ENCODE measurements at places on chromosomes 6 and 20.

GRCh38 chr6:139597771-139598755 is 223.6 kb upstream of the CITED2 start:
- peak; percentile 97 for DNase-seq

GRCh38 chr20:24648919-24649318 is 179.5 kb downstream of the SYNDIG1 start:
- DNase-seq: no peak

- no peak for DNase-seq
Observed at GRCh38 chr20:10898552-10898951, 224.8 kb upstream of the JAG1 start.

DNA sequence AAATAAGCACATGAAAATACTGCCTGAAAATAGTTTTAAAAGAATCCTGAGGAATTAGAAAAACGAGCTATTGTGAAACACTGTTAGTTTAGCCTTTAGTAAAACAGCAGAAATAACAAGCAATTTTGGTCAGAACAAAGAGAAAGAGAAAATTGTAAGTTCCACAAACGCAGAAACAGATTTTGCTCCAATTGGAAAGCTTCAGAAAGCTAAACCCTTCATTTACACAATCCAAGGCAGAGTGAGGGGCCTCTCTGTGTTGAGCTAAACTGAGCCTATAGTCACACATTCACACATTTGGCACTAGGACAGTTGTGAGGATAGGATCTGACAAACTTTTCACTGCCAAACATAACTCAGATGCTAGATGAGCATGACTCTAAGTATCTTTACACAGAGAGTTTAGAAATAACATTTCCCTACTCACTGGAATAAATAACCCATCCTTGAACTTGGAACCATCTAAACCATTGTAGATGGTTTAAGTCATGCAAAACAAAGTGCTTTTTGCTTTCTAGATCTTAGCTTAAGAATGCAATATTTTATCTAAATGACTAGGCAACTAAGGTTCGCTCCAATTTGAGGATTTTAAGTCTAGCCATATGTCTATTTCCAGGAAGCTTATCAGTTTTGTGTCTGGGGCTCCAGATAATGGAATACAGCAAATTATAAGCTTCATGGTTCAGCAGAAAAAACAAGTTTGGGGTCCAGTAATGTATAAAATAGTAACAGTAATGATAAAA is 122.6 kb downstream of the SGK1 start:
- DNase-seq: no peak

GRCh38 chr20:8454137-8454712 is 322.2 kb downstream of the PLCB1 start:
- peak; percentile 96 for DNase-seq

GRCh38 chr20:63081831-63082230 is 75.1 kb upstream of the BHLHE23 start:
- DNase-seq: no peak

GRCh38 chr20:52972190-52972937 is at the start of gene TSHZ2:
Gene TSHZ2, plus strand, starts transcription at chr20:52972358. Its CDS starts 936 bp downstream, at chr20:52973294.
- DNase-seq: no peak

DNA sequence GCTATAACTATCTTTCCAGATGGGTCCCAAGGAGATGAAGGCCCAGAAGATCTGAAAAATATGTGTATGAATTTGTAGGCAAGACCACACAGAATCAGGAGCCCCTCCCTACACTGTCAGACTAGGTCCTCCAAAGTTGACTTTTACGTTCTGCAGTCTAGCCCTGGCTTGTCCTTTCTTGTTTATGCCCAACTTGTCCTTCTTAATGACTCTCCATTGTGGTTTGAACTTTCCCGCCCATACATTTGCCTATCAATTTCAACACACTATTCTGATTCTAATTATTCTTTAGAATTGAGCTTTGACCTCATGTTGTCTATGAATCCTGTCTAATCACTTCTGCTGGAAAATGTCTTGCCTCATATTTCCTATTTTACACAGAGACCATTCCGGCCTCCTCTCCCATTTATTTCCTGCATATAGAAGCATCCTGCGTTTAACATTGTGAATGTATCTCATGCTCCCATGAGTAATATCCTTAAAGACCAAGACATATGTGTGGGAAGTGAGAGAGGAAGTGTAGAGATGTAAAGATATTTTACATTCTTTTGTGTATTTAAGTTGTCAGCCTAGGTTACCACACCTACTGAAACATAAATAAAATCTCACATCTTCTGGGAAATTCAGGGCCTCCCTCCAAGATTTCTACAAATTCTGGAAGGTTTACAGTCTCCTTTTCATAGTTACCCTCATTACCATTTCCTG is 348.3 kb downstream of the BCKDHB start:
- peak; percentile 13 for DNase-seq

DNA sequence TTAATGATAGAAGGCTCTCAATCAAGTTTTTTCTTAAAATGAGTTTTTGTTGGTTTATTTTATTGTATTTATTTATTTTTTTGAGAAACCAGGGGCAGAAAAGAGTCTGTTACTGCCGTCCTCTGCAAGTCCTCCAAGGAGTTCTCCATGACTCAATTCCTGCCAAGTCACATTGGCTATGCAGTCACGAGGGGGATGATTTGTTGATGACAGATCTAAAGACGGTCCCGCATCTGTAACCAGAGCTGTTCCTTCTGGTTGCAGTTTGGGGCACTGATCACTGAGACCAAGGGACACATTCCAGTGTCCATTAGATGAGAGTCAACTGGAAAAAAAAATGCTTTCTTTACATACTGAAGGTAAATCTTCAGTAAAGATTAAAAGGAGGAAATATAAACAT is 13.9 kb upstream of the TSHZ2 start:
- no peak for DNase-seq

GRCh38 chr6:14977747-14978382 is 268.0 kb upstream of the JARID2 start:
- no peak for DNase-seq

DNA sequence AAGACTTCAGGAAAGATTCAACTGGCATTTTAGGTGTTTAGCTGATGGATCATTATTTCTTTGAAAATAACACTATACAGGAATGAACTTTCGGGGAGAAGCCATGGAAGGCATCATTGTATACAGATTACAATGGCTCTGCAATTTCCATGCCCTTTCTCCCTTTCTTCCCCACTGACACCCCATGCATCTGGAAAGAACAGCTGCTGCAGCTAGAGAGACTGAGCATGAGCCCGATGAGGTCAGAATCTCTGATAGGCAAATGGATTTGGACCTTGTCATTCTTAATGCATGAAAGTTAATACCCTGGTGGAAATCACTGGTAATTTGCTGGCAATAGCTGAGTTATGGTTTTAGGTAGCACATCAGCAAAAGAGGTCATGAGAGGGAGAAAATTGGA is 54.8 kb downstream of the BTBD3 start:
- DNase-seq: no peak

- DNase-seq: no peak
Observed at GRCh38 chr6:17490724-17491123, 97.3 kb downstream of the CAP2 start.

- DNase-seq: no peak
Observed at GRCh38 chr6:45031601-45032000, 296.5 kb upstream of the RUNX2 start.

DNA sequence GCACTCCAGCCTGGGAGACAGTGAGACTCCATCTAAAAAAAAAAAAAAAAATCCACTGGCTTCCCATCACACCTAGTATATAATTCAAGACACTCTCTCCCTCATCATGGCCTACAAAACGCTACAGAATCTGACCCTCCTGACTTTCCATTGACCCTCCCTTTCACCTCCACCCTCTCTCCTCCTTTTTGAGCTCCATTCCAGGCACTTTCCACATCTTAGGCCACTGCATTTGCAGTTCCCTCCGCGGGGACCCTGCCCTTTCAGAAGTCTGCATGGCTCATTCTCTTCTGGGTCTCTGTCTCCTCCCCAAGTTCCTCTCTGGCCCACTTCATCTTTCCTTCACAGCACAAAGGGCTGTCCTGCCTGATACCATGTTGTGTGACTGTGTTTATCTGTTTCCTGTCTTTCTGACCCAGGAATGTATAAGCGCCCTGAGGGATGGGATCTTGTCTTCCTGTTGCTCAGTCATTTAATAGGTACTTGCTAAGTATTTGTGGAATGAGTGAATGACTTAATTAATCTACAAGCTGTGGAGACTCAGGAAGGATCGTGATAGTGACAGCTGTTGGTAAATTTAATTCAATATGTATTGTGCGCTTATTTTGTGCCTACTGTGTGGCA is 35.2 kb downstream of the NCR2 start:
- peak; percentile 12 for DNase-seq

- DNase-seq: no peak
Observed at GRCh38 chr6:128712898-128713297, 170.0 kb upstream of the LAMA2 start.

GRCh38 chr6:110528101-110528929 is 51.9 kb upstream of the SLC22A16 start:
- peak; percentile 98 for DNase-seq

DNA sequence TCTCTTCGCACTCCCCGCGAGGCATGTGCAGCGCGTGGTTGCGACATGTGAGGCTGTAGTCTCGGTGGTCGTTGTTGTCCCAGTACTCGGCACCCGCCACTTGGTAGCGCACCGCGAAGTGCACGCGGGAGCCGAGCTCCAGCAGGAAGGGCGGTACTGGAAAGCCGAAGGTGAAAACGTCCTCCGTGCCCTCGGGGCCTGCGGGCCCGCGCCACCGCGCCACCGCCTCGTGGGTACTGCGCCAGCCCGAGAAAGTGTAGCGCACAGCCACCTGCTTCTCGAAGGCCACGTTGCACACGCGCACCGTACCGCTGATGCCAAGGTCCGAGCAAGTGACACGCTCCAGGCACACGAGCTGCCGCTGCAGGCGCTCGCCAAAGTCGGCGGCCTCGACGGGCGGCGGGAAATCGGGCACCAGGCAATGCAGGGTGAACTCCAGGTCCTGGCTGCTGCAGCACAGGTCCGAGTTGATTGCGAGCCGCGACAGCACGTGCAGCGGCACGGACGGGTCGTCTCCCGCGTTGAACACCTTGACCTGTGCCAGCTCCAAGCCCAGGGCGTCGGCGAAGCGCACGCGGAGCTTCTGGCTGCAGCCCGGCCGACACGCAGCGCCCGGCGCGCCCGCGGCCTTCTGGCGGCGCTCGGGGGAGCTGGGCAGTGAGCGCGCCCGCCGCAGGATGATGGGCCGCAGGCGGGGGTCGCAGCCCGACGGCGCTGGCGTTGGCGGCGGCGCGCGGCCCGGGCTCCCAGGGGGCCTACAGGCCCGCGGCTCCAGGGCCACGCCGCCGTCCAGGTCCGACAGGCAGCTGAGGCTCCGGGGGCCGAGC is 840 bp downstream of the PPP1R3D start:
- DNase-seq: no peak

- DNase-seq: no peak
Observed at GRCh38 chr6:63509652-63510352, 62.5 kb upstream of the LOC128125822 start.

DNA sequence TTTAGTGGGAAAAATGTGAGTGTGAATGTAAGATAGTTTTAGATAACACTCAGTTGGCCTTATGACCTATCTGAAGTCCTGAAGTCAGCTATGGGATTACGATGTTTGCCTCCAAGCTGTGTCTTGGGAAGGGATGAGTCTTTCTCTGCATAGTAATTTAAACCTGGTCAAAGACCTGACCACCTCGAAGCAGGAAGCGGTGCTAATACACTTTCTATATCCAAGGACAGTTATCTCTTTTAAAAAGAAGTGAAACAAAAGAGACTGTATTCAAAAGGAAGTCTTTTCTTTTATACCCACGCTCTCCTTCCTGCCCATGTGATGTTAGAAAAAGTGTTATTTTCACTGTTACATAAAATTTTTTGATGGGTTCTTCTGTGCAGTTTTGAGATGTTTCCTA is 94.9 kb downstream of the JARID2 start:
- DNase-seq: no peak

DNA sequence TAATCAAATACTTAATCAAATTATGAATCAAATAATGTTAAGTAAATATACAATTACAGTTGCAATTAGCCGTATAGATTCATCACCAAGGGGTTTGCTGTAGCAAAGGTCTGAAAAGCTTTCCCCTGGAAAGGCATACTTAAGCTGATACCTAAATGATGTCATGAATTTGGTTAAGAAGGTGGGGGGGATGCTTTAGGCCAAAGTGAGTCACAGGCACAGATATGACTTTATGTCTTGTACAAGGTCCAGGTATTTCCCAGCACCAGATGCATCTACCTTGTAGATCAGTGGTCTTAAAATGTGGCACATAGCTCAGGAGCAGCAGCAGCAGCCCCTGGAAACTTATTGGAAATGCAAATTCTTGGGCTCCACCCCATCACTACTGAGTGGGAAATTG is 557.3 kb upstream of the CDH4 start:
- peak; percentile 12 for DNase-seq

DNA sequence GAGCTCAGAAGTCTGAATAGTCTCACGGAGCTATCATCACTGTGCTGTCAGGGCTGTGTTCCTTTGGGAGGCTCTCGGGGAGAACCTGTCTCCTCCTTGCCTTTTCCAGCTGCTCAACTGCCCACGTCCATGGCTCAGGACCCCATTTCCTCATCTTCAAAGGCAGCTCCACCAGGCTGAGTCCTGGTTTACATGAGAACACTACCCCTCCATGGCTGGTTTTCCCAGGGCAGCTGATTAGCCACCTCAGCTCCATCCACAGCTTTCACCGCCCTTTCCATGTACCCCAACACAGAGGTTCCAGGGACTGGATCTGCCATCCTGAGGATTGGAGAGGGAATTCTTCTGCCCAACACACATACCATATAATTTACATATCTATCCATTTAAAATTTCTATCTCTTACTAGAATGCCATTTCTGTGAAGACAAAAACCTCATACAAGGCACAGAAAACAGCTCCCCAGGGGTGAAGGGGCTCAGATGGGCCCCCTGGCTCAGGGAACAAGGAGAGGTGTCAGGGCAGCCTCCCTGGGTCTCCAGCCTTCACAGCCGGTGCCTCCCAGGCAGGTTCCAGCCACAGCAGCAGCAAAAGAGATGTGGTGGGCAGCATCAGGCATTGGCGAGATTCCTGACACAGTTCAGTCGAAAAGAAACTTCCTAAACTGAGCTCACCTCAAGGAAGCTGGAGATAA is 2.2 kb upstream of the RAET1E start:
- DNase-seq: no peak

DNA sequence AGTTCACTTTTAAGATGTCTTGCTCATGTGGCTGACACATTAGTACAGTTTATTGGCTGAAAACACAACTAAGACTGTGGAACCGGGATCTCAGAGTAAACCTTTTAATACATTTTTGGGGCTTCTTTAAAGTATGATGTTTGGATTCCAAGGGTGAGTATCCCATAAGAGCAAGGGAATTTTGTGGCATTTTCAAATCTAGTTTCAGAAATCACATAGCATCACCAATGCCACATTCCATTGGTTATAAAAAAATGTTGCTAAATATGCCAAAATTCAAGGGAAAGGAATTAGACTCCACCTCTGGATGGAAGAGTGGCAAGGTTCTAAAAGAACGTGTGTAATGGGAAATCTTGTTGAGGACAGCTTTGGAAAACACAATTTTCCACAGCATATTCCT is 338.6 kb downstream of the COL12A1 start:
- DNase-seq: no peak

GRCh38 chr20:3797592-3798372 is 1.7 kb downstream of the CDC25B start:
- no peak for DNase-seq

All from HFFc6 (cell line).